NCI-H774 (cell line): ENCODE measurements at places on chromosomes 4 and X.

GRCh38 chr4:2617955-2618354 lies 81.5 kb downstream of the FAM193A start:
- DNase-seq = no peak

- DNase-seq = no peak
Measured at GRCh38 chr4:38819569-38819968, 15.0 kb upstream of the TLR1 start.

- no peak for DNase-seq
Measured at GRCh38 chr4:140096921-140097320, 57.1 kb downstream of the MAML3 start.

- DNase-seq = no peak
Measured at GRCh38 chr4:86033171-86033570, 326.7 kb downstream of the MAPK10 start.

DNA sequence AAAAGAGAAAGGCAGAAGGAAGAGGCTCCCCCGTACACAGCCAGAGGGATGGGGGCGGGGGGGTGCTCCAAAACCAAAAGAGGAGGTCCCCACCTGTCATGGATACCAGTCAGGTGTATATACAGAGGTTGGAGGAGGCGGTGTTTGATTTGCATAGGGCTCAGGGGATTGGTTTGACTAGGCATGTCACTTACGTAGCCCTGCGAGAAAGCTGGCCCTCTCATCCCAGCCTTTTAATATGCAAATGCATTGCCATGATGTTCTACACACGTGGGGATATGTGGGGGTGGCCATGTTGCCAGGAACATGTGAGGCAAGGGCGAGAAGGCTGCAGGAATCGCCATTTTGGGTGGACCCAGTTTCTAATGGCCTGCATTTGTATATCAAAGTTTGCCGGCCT lies 38.6 kb downstream of the TMEM150C start:
- no peak for DNase-seq

- DNase-seq = no peak
Measured at GRCh38 chr4:2796849-2797544, 4.1 kb downstream of the SH3BP2 start.

GRCh38 chr4:20137176-20137575 lies 114.5 kb upstream of the SLIT2 start:
- DNase-seq = no peak

DNA sequence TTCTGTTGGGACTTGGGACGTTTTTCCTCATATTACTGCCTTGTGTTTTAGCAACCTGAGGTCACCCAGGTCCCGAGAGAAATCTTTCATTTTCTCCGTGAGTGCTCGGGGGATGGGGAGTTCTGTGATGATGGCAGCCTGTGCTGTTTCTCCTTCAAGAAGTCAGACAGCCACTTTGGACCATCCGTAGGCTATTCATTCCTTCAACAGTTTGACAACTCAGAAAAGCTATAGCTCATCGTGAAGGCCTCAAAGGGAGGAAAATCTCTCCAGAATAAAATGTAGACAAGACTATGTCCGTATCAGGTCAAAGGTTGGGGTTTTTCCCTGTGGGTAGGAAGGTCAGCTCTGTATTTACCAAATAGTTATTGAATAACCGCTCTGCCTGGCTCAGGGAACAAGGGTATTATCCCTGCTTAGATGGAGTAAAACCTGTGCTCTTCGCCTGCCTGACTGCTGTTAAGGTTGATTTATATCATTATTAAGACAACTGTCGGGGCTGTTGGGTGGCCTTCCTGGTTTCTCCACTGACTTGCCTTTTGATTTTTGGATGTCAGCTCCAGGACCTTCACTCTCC lies 36.6 kb downstream of the FAM114A1 start:
- DNase-seq = no peak

DNA sequence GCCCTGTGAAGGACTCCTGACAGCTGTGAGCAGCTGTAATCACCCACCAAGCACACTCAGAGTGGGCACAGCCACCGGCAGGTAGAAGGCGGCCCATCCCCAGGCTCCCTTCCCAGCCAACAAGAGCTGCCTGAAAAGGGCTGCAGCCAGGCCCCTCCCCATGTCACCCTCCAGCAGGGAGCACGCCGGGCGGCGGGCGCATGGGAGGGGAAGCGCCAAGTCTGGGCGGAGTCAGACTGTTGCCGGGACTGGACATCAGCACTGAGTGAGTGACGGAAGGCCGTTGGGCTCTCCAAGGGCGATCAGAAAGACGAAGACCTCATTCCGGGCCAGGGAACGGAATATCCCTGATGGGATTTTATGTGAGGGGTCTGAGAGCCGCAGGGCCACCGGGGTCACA lies 82.1 kb downstream of the PPP2R2C start:
- no peak for DNase-seq

DNA sequence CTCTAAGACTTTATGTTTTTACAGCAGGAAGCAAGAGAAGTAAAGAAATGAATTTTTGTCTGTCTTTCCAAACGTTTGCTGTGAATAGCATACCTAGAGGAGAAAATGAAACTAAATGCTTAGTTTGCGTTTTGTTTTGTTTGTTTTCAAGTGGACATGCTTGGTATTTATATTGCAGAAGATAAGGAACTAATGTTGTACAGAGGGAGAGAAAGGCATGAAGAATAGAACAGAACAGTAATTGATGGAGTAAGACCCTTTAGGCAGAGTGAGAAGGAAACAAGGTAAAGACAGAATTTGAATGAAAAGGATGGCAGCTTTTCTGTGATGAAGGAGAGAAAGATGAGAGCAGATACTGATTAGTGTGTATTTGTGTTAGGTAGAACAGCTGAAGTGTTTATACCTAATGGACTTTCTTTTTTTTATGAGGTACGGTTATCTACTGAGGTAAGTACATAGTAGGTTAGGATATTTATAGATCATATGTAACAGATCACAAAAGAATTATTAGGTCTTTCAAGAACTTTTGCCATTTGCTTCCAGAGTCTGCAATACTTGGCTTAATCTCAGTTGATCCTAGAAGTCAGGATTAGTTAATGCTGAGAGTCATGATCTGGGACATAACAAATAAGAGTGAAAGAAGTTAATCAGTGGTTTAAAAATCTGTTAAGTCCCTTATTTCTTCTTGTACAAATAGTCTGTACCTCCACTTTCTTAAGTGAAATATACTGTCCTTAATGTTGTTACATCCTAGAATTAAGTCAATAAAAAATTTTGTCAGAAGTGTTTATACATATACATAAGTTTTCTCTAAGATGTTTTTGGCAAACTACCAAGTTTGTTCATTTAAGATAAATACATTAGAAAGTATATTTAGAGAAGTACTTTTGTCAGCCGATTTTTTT lies 36.8 kb downstream of the FABP2 start:
- DNase-seq = no peak

DNA sequence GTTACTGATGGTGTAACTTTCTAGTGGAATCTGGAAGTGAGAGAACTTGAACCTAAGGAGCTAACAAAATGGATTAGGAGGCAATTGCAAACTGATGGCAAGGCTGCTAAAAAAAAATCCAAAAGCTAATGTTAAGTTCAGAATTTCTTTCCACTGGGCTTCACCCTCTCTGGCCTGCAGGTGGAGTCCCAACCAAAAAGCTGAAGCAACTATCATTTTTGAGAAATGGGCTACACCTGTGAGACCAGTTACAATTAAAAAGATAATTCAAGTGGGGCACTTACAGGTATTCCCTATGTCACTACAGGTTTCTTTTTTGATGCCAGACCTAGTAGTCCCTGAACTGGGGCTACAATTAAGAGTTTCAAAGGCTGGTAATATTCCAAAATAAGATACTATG lies 142.1 kb upstream of the FTHL17 start:
- no peak for DNase-seq

- DNase-seq = no peak
Measured at GRCh38 chr4:82373486-82373815, 340 bp downstream of the HNRNPD start.

DNA sequence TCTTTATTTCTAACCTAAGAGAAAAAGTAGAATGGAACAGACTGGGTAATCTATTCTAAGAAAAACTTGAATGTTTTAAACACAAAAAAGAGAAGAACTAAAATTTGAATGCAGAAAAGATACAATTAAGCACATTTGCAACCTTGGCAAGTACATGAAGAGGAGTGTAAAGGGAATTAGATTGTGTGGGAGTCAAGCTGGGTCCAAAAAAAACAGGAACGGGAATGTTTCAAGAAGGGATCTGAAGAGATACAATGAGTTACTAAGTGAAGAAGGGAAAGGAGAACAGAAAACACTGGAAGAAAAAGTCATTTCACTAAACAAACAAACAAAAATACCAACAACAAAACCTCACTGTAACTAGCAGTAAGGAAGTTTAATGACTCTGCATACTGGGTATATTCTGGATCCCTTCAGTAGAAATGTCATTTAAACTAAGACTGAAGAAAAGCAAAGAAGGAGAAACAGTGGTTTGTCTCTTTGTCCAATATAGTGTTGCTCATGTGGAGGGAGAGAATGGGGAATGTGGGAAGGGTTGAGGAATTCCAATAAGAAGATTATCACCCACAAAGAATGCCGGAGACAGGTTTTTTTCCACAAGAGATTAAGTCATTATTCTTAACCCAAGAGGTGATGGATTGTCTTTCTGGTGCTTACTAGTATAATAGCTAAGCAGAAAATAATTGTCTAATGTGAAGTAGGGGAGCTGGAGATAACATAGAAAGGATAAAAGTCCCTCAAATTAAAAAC lies 50.4 kb upstream of the PTPN13 start:
- DNase-seq = no peak

- DNase-seq = no peak
Measured at GRCh38 chr4:94507281-94507680, 55.5 kb downstream of the PDLIM5 start.

GRCh38 chr4:23962462-23962861 lies 72.6 kb upstream of the PPARGC1A start:
- DNase-seq = peak; percentile 15

DNA sequence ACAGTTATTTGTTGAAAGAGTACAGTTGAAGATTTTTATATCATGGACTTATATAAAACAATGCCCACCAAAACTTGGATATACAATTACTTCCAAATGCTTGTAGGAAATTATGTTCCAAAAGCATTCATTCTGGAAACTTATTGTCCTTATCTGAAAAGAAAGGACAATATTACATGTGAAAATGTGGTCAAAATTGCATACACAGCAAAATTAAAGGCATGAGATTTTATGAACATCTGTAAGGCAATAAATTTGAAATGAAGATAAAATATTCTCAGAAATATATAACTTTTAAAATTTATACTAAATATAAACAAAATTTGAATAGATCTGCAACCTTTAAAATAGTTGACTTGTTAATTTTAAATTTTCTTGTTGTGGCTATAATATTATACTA lies 1173.8 kb downstream of the NLGN4X start:
- no peak for DNase-seq

- no peak for DNase-seq
Measured at GRCh38 chr4:125082729-125083417, 231.9 kb upstream of the FAT4 start.

DNA sequence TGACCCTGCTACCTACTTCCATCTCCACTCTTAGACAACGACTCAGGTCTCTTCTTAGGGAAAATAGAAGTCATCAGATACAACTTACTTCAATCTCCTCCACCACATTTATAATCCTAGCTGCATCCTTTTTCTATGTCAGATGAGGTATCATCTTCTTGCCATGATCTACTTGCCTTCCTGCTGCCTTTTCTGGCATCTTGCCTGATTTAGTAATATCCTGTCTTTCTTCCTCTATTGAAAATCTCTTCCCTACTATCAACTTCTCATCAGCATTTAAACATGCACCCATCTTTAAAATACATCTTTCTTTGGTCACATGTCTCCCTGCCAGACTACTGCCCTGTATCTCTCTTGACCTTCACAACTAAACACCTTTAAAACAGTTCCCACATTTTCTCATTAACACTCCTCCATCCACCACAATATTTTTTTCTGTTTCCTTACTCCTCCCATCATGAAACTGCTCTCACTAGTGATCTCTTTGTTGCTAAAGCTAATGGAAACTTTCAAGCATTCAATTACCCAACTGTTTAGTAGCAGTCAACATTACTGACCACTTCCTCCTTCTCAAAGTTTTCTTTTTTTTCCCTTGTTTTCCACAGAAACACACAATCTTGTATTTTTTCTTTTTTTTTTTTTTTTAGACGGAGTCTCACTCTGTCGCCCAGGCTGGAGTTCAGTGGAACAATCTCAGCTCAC lies 100.8 kb upstream of the CXorf66 start:
- DNase-seq = no peak

DNA sequence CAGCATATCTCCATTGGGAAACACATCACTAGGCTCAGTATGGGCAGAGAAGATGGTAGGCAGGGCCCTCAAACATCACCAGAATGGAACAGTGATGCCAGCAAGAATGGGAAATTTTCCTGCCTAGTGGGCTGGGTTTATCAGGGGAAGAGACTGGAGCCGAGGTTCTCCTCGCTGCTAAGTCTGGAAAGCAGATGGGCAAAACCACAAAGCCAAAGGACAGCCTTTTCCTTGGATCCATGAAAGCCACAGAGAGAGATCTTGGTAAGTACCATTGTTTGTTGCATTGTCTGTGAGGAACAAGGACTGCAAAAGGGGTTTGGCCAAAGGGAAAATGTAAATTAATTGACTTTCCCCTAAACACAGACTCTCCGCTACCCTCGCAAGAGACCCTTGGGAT lies 80.1 kb downstream of the ATG4A start:
- DNase-seq = no peak

- no peak for DNase-seq
Measured at GRCh38 chr4:180578175-180578574, 1665.0 kb upstream of the TENM3 start.

- DNase-seq = no peak
Measured at GRCh38 chrX:18348047-18348446, 6.4 kb downstream of the SCML2 start.

- no peak for DNase-seq
Measured at GRCh38 chr4:151468715-151469696, 60.0 kb downstream of the FHIP1A start.
